ENCODE measurements at places on chromosomes 12 and 14.

GRCh38 chr14:64971491-64971942 lies 619 bp downstream of the RAB15 start:
- DNase-seq: no peak

DNA sequence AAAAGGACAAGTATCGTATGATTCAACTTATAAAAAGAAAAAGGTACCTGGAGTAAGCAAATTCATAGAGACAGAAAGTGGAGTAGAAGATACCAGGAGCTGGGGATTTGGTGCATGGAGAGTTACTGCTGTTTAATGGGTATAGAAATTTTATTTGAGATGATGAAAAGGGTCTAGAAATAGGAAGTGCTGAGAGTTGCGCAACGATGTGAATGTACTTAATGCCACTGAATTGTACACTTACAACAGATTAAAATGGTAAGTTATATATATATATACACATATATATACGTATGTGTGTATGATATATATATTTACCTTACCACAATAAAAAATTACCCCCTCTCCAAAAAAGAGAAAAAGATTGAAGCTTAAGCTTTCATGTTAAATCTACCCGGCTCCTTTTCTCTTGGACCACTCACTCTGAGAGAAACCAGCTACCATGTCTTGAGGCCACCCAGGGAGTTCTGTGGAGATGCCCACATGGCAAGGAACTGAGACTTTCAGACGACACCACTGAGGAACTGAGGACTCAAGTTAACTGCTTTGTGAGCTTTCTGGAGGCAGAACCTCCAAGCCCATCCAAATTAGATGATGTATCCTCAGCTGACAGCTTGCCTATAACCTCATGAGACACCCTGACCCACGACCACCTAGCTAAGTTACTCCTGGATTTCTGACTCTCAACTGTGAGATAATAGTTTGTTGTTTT lies 130.0 kb upstream of the BTG1 start:
- no peak for DNase-seq

- no peak for DNase-seq
Observed at GRCh38 chr12:70365398-70365647, 767 bp upstream of the KCNMB4 start.

- no peak for DNase-seq
Observed at GRCh38 chr12:71870416-71870815, 30.9 kb downstream of the TBC1D15 start.

- no peak for DNase-seq
Observed at GRCh38 chr14:94373708-94374107, 14.7 kb downstream of the SERPINA1 start.

GRCh38 chr12:83980398-83980797 lies 932.2 kb downstream of the SLC6A15 start:
- no peak for DNase-seq
